ENCODE measurements at places on chromosomes 6 and 20.

DNA sequence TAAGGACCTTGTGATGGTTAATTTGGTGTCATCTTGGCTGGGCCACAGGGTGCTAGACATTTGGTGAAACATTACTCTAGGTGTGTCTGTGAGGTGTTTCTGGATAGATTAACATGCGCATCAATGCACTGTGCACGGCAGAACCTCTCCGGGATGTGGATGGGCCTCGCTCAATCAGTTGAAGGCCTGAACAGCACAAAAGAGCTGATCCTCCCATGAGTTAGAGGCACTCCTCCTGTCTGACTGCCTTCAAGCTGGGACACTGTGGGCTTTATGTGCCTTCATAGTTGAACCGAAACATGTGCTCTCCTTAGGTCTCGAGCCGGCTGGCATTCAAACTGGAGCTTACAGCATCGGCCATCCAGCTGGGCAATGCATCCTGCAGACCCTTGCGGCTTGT lies 88.8 kb downstream of the HUS1B start:
- DNase-seq = no peak

GRCh38 chr6:168546151-168546550 lies 105.2 kb downstream of the SMOC2 start:
- DNase-seq = no peak

- DNase-seq = peak; percentile 14
Observed at GRCh38 chr6:15365273-15365687, 119.4 kb downstream of the JARID2 start.

DNA sequence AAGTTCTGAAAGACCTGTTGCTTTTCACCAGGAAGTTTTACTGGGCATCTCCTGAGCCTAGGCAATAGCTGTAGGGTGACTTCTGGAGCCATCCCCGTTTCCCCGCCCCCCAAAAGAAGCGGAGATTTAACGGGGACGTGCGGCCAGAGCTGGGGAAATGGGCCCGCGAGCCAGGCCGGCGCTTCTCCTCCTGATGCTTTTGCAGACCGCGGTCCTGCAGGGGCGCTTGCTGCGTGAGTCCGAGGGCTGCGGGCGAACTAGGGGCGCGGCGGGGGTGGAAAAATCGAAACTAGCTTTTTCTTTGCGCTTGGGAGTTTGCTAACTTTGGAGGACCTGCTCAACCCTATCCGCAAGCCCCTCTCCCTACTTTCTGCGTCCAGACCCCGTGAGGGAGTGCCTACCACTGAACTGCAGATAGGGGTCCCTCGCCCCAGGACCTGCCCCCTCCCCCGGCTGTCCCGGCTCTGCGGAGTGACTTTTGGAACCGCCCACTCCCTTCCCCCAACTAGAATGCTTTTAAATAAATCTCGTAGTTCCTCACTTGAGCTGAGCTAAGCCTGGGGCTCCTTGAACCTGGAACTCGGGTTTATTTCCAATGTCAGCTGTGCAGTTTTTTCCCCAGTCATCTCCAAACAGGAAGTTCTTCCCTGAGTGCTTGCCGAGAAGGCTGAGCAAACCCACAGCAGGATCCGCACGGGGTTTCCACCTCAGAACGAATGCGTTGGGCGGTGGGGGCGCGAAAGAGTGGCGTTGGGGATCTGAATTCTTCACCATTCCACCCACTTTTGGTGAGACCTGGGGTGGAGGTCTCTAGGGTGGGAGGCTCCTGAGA lies at the start of gene HFE:
Gene HFE (plus strand): TSS at position 146 of the 832 bp plus-strand sequence. CDS start 12 bp downstream, at position 158.
- no peak for DNase-seq

DNA sequence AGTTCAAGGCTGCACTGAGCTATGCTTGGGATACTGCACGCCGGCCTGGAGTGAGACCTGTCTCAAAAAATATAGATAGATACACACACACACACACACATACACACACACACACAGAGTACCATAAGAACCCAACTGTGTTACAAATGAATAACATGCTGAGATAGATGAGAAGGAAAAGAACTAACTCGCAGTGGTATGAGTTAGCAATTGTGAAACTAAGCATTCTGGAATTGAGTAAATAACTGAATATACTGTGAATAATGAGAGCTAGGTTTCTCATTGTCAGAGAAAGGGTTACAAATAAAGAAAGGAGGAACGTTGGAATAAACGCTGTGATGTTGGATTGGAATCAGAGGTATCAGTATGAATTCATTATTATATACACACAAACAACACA lies 14.6 kb upstream of the FAXC start:
- no peak for DNase-seq

DNA sequence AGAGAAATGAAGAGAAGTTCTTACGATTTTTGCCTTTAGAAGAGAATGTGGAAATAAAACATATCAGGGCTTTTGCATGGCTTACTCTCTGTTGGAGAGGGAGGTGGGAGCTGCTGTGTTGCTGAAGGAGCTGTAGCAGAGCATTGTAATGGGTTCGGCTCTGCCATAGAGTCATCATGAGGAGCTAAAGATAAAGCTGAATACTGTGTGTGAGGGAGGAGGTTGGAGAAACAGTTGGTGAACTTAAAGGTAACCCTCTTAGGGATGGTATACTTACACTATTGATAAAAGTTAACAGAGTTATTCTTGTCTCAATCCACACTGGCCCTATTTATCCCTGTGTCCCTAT lies 34.8 kb downstream of the CTNNBL1 start:
- no peak for DNase-seq

DNA sequence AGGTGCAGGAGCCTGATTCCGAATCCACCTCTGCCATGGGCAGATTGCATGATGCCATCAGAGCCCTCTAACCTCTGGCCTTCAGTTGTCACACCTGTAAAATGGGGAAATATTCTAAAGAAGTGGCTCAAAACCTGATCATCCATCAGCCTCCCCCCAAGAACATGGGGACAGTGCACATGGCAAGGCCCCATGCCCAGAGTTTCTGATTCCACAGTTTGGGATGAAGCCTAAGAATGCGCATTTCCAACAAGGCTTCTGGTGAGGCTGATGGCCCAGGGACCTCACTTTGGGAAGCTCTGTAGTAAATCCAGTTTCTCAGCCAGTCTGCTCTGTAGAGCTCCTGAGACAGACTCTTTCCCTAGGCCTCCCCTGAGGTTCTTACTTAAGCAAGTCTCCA lies 119.9 kb upstream of the CD93 start:
- no peak for DNase-seq
